CD8-positive, alpha-beta memory T cell (primary cell): ENCODE measurements at places on chromosomes 1 and 21.

GRCh38 chr1:118366286-118366685 is 181.3 kb upstream of the SPAG17 start:
- no peak for DNase-seq

DNA sequence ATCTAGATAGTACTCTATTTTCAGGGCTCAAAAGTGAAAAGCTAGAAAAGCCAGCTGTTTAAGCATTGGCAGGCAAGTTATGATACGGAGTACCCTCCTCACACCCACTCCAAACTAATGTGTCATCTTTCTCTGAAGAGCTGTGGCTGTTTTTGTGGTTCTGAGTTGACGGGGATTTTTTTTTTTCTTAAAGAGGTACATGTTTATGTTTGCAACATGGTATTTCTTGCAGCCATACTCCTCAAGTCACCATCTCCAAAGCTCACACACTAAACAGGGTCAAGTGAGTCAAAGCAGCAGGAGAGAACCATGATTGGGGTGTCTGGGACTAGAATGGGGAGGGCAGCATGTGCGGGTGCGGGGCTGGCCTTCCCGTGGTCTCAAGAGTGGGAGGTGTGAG is 347.2 kb downstream of the DISC1 start:
- DNase-seq = no peak

- DNase-seq = no peak
Measured at GRCh38 chr1:112520166-112520565, 11.4 kb downstream of the WNT2B start.

DNA sequence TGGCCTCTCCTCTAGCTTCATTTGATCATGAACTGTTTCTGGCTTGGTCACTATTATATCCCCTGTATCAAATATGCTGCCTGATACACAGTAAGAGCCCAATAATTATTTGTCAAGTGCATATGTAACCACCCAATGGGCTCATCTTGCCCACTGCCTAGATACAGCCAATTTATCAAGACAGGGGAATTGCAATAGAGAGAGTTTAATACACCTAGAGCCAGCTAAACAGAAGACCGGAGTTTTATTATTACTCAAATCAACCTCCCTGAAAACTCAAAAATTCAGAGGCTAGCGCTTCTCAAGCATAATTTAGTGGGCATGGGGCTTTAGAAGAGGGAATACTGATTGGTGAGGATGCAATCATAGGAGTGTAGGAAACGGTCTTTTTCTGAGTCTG is 18.3 kb upstream of the UAP1 start:
- no peak for DNase-seq

DNA sequence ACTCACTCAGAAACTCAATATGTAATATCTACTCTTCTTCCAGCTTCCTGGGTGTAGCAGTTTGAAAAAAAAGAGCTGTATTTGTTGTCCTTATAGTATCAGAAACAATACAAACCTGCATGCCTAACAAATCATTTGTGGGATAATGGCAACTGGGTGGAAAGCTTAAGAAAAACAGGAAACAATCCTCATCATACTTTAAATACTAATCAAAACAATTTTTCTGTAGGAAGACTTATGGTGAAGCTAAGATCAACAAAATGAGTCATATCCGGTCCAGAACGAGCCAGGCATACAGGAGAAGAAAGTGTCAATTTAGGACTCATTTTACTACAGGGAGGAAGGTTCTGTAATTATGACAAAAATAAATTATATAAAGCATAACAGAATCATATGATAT is 181.8 kb upstream of the ADGRL4 start:
- DNase-seq = no peak

- no peak for DNase-seq
Measured at GRCh38 chr1:2941907-2942306, 79.4 kb upstream of the ACTRT2 start.

- no peak for DNase-seq
Measured at GRCh38 chr1:71210718-71211117, 129.9 kb upstream of the ZRANB2 start.

GRCh38 chr1:235898126-235898525 is 31.4 kb upstream of the LYST start:
- DNase-seq = no peak

DNA sequence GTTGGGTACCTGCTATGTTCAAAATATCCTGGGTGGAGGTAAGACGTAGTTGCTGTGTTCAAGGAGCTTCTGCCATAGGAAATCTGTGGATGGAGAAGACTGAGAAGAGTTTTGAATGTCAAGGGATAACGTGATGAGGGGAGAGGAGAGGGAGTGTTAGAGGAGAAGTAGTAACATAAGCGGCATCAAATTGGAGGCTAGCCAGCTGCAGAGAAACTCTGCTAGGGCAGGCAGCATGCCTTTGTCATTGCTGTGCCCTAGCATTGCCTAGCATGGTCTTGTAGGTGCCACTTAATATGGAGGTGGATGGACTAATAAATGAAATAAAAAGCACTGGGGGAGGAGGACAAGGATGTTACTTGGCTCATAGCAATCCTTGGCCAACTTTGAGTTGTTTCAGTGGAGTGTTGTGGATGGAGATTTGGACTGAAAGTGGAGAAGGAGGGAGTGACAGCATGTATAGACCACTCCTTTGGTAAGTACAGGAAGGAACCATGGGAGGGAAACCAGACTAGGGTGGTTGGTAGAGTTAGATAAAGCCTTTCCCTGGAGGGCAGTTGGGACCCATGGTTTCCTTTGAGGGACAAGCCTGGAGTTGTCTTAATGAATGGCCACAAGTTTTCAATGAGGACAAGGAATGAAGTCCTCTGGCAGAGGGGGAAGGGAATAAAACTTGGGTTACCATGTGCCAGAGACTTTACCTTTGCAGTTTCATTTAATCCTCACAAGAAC is 6.3 kb downstream of the VANGL1 start:
- no peak for DNase-seq

- no peak for DNase-seq
Measured at GRCh38 chr1:7224644-7225043, 439.4 kb downstream of the CAMTA1 start.

- DNase-seq = no peak
Measured at GRCh38 chr1:100734676-100735075, 15.1 kb downstream of the VCAM1 start.

DNA sequence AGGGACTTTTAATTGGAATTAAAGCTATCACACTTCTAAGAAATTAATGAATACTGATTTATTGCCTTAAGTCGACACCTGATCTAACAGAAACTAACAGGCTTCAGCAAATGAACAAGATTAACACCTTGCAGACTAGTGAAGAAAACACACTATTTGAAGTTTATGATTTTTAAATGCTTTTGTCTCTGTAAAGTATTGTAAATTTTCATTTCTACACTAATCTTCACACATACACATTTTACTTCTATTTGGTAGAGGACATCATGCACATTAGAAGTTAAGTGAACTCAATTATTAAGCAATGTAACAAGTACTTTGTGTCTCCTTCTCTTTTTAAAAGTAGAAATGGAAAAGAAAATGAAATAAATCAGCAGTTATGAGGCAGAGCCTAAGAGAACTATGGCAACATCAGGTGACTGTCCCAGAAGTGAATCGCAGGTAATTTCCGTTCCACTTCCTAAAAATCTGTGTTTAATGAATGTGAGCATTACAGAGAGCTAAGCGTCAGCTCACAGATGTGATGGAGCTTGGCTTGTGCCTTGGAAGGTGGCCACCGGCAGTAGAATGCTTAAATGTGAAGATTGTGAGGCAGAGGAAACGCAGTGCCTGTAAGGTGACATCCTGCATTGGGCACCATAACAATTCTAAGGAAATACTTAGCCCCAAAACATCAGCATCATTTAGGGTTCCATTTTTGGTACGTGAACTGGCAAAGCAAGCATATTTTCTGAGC is 1.2 kb downstream of the PRMT2 start:
- no peak for DNase-seq

DNA sequence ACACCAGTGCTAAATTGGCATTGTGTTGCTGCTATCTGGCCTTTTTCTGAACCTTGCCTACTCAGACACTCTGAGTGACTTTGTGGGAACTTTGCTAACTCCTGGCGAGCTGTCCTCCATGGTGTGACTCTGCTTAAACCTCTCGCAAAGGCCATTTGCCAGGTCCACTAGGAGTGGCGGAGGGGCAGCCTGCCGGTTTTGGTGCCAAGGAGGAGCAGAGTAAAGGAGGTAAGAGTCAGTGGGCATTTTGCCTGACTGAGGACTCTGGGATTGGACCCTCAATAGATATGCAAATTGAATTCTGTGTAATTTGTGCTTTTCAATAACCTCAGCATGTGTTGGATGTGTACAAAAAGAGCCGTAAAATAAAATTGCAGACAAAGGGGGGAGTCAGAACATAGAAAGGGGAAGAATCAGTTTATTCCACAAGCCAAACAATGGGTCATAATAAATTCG is 386.6 kb upstream of the NFIA start:
- DNase-seq = no peak

DNA sequence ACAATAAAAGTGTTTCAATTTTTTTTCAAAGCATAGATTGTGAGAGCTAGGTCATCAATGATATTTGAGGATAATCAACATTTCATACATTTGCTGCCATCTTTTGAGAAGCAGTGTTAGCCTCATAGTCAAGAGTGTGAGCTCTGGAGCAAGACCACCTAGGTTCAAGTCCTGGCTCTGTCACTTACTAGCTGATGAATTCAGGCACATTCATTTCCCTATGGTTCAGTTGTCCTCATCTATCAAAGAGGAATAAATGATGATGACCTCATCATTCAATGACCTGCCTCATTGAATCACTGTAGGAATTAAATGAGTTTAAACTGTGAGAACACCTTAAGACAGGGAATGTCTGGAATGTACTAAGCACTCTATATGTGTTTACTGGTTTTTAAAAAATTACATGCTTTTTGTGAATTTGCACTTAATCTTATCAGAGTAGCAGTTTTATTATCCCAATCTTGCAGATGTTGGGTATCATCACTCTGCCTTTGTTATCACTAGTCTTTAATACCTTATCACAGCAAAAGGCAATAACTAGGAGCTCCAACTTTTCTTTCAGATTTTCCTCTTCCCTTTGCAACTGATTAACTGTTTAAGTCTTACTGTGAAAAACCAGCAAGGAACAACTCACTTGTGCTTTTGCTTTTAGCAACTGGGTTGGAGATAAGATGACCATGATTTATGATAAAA is 47.4 kb downstream of the SLC30A10 start:
- DNase-seq = no peak

- no peak for DNase-seq
Measured at GRCh38 chr1:183097438-183098051, 74.3 kb downstream of the LAMC1 start.

- DNase-seq = no peak
Measured at GRCh38 chr1:29786791-29787732, 550.7 kb downstream of the PTPRU start.

DNA sequence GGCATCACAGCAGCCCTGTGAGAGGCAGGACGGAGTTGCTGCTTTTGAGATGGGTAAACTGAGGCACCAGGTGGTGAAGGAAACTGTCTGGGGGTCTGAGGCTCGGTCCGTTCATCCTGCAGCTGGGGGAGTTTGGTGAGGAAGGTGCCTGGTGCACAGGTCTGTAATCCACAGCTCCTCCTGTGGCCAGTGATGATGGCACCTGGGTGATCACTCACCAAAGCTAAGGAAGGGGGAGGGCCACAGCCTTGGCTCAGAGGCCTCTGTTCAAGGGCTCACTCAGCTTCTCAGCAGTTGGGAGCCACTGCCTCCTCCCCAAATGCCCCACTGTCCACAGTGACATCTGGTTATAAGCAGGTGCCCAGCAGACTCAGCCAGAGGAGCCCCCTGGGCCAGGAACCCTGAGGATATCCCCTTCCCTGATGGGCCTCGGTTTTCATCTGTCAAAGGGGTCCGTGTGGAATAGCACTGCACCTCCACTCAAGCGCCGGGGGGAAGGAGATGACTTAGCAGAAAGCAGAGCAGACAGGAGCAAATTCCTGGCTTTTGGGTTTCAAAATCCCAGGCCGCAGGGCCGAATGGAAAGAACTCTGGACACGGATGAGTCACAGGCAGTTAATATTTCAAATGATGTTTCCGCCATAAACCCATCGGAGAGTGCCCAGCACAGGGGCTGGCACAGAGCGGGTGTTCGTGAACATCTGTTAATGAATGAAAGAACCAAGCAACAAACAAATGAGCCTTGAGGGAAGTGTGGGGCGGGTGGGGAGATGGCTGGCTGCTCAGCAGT is 82.8 kb downstream of the DMRTB1 start:
- peak; percentile 44 for DNase-seq

DNA sequence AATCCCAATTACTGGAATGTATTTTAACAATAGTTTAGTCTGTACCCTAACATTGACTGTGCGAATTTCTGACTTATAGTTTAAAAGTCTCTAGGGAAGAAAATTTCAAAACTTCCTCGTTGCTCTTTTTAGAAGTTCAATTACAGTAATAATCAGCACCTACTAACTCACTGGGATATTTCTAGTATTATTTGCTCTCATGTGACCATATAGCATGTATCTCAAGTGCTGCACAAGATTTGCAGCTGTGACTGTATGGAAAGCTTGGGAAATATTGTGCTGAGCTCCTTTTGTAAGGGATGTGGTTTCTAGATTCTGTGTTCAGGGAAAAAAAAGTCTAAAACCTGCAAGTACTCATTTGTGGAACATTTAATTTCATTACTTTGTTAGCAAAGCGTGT is 153.1 kb downstream of the ST6GALNAC3 start:
- no peak for DNase-seq

DNA sequence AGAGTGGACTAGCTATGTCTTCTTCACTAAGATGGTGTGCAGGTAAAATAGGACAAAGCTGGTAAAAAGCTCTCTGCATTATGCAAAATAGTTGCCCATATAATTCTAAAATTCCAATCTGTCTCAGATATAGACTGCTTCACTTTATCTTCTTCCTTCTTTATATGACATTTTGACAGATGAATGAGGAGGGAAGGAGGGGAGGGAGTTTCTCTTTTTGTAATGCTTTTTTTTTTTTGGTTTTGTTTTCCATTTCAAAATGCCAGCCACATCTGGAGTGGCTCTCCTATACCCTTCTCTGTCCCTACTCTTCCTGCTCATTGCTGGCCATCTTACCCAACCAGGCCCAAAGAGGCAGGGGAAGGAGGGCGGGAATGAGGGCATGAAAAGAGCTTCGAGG is 24.2 kb upstream of the JUN start:
- no peak for DNase-seq

GRCh38 chr1:209208648-209209047 is 374.9 kb upstream of the CAMK1G start:
- no peak for DNase-seq

DNA sequence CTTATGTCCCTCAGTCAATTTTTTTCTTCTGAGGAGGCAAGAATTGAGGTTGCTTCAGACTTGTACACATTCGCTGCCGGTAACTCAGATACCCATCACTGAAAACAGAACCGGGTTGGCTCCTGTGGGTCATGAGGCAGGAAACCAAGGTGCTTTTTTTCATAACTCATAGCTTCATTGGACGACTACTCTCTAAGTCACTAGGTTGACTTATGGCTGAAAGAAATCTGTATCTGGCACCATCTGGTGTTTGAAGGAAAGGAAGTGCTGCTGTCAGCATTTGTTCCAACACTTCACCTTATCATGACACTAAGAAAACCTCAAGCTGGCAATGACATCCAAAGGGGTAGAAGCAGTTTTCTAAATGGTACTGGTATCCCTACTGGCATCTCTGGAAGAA is 82.3 kb downstream of the TBX19 start:
- peak; percentile 77 for DNase-seq
